Activated T-cell treated with anti-CD3 and anti-CD28 coated beads for 4 hours (primary cell): ENCODE measurements at places on chromosomes 4 and X.

GRCh38 chr4:83234902-83235644 lies 49.5 kb downstream of the COQ2 start:
- DNase-seq = no peak

DNA sequence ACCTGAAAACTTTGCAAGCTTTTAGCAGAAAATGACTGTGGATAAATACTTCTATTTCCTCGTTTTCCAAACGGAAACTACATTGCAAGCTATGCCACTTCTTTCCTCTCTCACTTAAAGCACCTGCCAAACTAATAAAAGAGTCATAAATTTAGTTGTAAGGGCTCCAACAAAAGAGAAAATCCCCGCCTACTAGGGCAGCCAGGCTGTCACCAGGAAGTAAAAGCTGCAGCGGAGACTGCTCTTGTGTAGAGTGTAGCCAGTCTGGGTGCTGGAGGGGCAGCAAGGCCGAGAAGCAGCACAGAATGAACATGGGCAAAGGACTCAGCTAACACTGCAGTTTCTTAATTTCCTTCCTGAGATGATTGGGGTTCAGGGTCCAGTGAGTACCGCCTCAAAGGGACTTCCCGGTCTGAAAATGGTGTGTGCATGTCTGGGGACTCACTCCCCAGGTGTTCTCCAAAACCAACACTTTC lies 89.3 kb upstream of the MAML3 start:
- DNase-seq = no peak

- no peak for DNase-seq
Measured at GRCh38 chr4:133081246-133081645, 67.8 kb upstream of the PCDH10 start.

GRCh38 chr4:81659051-81659450 lies 187.3 kb upstream of the RASGEF1B start:
- no peak for DNase-seq

DNA sequence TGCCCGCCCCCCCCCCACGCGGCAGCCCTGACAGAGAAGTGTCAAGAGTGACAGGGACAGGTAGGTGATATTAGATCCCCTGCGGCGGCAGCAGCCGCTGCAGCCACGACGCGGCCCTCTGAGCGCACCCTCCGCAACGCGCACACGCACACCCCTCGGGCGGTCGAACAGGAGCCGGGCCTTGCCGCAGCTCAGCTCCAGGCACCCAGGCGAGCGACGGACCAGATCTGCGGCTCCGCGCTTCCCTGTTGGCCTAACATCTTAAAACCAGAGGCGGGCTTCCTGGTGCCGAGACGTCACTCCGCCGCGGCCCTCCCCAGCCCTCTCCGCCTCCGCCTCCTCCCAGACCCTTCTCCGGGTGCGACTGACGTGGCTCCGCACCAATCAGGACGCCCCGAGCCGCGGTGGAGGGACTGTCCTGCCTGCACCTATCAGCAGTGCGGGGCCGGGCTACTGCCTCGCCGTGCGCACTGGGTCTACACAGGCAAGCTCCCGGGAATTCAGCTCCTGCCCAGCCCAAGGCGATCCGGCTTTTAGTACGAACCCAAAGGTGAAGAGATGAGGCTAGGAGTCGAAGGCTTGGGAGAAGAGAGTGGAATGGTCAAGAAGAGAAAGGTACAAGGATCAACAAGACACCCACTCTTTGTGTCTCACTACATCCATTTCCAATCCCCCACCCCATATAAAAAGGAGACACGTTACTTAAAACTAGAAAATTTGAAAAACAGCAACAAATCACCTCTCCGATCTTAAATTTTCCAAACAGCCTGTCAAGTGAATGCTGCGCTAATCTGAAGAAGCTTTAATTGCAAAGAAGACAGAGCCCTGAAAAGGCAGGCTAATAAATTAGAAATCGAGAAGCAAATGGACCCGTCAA lies at the start of gene PITX2:
Gene PITX2 (minus strand): TSS at position 237 of the 877 bp plus-strand sequence. CDS start 617 bp downstream, outside the sequence.
- no peak for DNase-seq

GRCh38 chrX:85993539-85994197 lies 53.7 kb downstream of the CHM start:
- no peak for DNase-seq

- DNase-seq = no peak
Measured at GRCh38 chrX:110293658-110294057, 24.2 kb downstream of the AMMECR1 start.

GRCh38 chr4:66568431-66568830 lies 898.1 kb upstream of the EPHA5 start:
- DNase-seq = no peak

DNA sequence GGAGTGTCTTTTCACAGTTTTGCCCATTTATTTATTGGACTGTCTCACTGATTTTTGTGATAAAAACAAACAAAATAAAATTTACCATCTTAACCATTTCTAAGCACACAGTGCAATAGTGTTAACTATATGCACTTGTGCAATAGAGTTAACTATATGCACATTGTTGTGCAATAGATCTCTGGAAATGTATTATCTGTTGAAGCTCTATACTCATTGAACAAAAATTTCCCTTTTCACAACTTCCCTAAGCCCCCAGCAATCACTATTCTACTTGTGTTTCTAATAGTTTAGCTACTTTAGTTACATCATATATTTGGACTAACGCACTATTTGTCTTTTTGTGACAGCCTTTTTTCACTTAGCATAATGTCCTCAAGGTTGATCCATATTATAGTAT lies 59.7 kb upstream of the BEX4 start:
- no peak for DNase-seq

- no peak for DNase-seq
Measured at GRCh38 chr4:151717314-151717713, 43.5 kb downstream of the GATB start.

DNA sequence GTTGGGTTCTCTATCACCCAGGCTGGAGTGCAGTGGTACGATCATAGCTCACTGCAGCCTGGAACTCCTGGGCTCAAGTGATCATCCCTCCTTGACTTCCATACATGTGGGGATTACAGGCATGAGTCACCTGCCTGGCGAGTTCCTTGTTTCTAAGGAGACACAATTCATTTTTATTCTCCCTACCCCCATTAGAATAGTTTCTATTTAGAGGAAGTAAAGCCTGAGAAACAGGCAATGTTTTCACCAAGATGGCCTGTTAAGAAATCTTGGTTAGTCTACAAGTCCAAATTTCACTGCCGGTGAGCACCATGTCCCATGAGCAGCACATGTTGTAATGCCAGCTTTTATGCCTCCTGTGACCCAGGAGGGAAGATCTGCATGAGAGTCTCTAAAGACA lies 5.7 kb downstream of the CYBB start:
- no peak for DNase-seq

- no peak for DNase-seq
Measured at GRCh38 chr4:121860121-121860520, 10.2 kb downstream of the BBS7 start.

DNA sequence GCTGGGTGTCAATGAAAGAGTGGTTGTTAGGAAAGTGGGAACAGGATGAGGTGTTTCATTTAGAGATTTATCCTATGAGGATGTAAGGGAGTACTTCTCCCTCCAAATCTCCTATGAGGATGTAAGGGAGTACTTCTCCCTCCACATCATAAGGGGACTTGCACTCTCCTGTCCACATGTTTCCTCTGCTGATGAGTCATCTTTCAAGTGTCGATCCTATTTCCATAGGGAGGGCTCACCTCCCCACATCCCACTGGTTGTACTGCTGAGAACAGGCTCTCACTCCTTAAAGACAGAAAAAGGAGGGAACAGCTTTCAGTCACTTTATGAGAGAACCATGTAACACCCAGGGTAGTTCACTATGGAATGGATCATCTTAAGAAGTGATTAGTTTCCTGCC lies 65.0 kb downstream of the INPP4B start:
- no peak for DNase-seq

- no peak for DNase-seq
Measured at GRCh38 chr4:42265782-42266602, 113.5 kb upstream of the BEND4 start.

DNA sequence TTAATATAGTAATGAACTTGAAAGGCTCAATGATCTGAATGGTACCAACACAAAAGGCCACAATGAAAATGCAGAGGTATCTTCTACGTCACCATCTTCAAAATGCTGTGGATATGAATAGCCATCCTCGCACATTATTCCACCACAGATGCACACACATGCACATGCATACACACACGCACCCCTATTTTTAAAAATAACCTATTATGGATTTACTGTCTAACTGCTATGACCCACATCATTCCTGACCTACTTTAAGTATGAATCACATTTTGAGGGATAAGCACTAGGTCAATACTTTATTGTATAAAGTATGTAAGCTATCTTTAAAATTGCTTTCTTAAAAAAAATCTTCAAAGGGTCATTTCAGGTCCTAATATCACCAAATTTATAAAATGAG lies 24.4 kb upstream of the CORIN start:
- DNase-seq = no peak

GRCh38 chr4:167088115-167088514 lies 146.2 kb downstream of the SPOCK3 start:
- no peak for DNase-seq

GRCh38 chr4:106194801-106195200 lies 121.2 kb downstream of the TBCK start:
- no peak for DNase-seq

DNA sequence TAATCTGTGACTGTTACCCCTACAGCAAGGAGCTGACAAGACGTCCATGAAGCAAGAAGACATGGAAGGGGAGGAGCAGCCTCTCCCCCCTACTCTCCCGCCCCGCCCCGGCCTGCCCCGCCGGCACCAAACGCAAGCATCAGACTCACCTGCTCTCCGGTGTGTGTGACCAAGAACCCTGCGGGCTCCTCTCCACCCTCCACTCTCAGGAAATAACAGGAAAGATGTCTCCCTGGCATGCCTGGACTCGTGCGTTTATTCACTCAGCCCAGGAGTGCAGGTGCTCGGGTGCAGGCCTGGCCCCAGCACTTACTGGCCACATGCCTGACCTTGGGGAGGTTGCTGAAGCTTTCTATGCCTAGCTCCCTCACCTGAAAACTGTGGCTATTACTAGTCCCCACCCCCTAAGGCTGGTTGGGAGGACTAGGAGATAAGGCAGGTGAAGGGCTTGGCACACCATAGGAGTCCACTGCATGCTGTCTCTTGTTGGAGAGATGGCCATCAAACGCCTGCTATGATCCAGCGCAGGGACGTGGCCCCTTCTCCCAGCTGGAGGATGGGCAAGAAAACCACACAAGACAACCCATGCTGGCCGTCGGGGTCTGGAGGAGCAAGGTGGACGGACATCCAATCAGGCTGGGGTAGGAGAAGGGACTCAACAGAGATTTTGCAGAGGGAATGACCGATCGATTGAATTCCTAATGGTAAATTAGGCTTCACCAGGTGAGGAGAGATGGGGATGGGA lies 34.9 kb upstream of the CLDN24 start:
- no peak for DNase-seq

DNA sequence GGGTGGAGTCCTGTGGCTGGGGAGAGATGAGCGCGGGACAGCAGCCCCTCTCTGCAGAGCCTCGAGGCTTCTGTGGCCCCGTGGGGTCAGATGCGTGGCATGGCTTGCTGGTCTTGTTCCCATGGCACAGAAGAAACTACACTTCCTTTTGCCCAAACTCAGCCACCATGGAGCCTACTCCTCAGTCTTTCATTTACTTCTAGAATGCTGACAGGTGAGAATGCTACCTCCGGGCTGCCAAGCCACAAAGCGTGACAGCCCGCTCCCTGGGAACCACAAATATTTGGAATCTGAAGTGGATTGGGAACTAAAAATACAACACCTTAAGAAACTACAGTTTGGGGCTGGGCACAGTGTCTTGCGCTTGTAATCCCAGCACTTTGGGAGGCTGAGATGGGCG lies 98.0 kb downstream of the TRAPPC11 start:
- DNase-seq = no peak

DNA sequence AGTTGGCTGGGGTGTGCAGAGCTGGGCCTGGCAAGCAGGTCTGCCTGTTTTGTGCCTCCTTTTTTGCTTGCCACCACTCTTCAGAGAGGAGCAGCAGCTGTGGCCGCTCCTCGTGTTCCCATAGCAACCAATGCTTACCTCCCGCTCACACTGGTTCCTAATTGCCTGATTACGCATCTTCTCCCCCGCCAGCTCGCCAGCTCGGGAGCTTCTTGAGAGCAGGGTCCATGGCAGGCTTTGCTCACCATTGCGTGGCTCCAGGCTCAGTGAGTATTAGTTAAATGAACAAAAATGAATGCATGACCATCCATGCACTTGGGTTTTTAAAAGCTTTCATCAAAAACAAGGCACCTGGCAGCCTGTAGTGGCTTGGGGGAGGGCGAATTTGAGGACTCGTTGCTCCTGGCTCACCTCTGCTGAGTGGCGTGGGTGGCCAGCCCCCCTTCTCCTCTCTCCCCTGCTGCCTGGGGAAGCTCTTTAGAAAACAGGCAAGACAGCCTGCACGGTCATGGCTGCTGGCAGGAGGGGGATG lies 14.2 kb upstream of the PJA1 start:
- no peak for DNase-seq

GRCh38 chrX:135384161-135384836 lies 37.4 kb upstream of the SMIM10L2A start:
- peak; percentile 4 for DNase-seq

DNA sequence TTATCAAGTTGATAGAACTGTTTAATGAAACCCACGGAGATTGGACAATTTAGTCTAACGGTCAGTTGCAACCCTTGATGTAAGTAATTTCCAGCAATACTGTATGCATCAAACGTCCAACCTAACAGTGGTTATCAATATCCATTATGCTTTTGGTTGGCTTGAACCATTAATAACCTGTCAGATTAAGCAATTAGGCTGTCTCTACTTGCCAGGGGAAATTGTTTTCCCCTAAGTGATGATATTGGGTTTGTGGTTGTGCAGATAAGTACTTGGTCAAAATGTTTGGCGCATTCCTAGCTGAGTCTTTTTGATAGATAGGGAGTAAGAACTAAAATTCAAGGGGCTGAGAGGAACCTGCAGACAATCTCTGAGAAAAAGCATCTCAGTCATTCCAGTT lies 30.5 kb upstream of the ESX1 start:
- no peak for DNase-seq

DNA sequence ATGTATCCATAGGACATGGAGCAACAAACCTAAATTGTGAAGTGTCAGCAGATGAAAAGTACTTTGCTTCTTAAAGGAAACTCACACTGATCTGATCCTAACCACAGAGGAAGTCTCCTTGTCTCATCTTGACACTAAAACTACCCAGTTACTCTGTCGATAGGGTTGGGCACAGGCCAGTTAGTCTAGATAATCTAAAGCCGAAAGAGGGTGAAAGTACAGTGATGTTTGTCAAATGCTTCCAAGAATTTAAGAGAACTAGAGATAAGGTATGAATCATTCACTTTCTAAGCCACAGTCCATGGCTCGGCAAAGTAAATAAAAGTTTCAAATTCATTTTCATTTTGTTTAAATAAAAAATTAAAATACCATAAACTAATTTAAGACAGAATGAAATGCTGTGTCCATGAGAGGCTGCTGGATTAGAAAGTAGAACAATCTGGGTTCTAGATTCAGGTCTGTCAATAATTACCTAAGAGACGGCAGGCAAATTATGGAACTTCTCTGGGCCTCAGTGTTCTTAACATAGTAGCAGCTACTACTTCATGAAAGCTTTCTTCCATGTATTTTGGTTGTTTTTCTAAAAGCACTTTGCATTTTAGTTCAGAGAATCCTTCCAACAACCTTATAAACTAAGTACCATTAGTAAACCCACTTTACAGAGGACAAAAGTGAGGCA lies 176.7 kb downstream of the LDB2 start:
- DNase-seq = no peak

- DNase-seq = no peak
Measured at GRCh38 chr4:74983253-74983635, 50.3 kb downstream of the PARM1 start.
